Gastrocnemius medialis (tissue), 4 donors: ENCODE measurements at places on chromosomes 4 and X. TPM values are rescaled to one million over a fixed set of nuclear protein-coding genes. Genes with fewer than 3 reads are reported as not detected.

GRCh38 chr4:122674371-122674770, 53.5 kb upstream of the IL21 start:
- no peaks in the 10 kb centered on the region for H3K4me1 ChIP-seq
- H3K27me3 ChIP-seq = no peaks in the 10 kb centered on the region
- no peak overlapping the region for H3K27ac ChIP-seq
- no peak overlapping the region for H3K4me3 ChIP-seq
- DNase-seq = no peak

DNA sequence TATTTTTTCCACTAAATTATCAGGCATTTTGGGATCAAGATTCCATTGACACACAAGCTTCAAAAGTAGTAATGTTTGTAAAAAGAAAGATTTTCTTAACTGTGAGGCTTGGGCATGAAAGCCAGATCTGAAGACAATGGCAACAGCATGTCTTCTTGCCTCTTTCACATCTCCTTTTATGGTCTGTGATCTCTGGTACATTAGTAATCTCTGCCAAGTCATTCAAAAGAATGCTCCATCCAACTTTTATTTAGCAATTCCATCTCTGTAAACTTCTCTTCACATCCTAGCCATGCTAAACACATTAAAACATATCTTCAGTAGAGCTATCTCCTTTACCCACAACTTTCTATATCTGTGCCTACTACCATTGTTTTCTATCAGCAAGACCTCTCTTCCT, 465.4 kb downstream of the FAT4 start:
- no peak overlapping the region for H3K27ac ChIP-seq
- H3K4me3 ChIP-seq = no peak overlapping the region
- no peaks in the 10 kb centered on the region for H3K27me3 ChIP-seq
- DNase-seq = no peak
- H3K36me3 ChIP-seq = no peaks in the 10 kb centered on the region

DNA sequence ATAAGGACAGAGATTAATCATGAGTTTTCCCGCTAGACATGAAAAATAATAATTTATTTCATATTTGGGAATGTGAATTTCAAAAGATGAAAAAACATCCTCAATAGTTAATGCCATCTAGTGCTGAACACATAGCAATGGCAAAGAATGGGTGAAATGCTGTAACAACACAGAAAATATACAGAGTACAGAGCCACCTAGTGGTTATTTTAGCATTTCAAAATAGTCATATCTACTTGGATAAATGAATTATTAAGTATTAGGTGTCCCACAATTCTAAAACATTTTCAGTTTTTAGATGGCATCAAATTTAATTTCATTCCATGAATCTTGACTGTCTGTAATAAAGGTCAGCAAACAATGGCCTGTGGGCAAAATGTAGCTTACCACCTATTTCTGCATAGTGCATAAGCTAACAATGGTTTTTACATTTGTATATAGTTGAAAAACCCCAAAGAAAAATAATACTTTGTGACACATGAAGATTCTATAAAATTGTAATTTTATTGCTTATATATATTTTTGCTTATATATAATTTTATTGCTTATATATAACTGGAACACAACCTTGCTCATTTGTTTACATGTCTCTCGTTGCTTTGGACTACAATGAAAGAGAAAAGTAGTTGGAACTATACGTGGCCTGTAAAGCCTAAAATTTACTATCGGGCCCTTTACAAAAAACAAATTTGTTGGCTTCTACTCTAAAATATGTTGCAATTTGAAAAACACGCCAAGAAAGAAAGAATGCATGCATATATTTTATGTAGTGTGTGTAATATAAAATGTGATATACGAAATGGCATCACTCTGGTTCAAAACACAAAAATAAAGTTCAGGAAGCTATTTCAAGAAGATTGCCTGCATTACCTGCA, 99.1 kb upstream of the FAM47C start:
- no peaks in the 10 kb centered on the region for H3K4me1 ChIP-seq
- H3K27ac ChIP-seq = no peak overlapping the region
- no peaks in the 10 kb centered on the region for H3K36me3 ChIP-seq
- no peaks in the 10 kb centered on the region for H3K27me3 ChIP-seq
- H3K4me3 ChIP-seq = no peak overlapping the region

GRCh38 chrX:118251271-118251670, 94.6 kb upstream of the WDR44 start:
- H3K4me3 ChIP-seq = no peak overlapping the region
- H3K36me3 ChIP-seq = no peaks in the 10 kb centered on the region
- H3K4me1 ChIP-seq = no peaks in the 10 kb centered on the region
- H3K27ac ChIP-seq = no peak overlapping the region
- DNase-seq = no peak

DNA sequence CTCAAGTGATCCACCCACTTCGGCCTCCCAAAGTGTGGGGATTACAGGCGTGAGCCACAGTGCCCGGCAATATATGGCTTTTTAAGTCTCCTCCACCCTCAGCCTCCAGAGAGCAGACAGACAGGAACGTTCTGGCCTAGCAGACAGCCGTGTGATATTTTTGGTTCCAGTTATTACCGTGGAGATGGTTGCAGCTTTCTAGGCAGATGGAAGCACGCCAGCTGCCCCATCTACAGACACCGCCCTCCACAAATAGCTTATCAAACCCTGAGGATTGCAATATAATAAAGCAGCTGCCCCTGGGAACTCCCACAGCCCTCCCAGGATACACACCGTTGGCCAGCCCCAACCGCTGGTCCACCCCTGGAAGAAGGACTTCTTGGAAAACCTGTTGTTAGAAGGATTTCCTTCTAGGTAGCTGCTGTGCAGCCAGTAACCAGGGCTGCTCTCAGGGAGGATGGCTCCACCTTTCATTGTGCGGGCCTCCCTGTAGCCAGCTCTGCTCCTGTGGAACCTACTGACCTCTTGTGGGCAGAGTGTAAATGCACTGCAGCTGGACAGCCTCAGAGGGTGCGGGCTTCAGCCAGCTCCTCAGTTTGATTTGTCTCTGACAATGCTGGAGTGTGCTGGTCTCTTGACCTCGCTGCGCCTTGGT, 44.0 kb downstream of the SLC25A5 start:
- H3K27ac ChIP-seq = no peak overlapping the region
- no peaks in the 10 kb centered on the region for H3K4me1 ChIP-seq
- no peak overlapping the region for H3K4me3 ChIP-seq
- H3K27me3 ChIP-seq = no peaks in the 10 kb centered on the region

- H3K4me3 ChIP-seq = peak overlapping the region; percentile 60
- no peaks in the 10 kb centered on the region for H3K36me3 ChIP-seq
- DNase-seq = no peak
- H3K4me1 ChIP-seq = no peaks in the 10 kb centered on the region
- H3K27ac ChIP-seq = peak overlapping the region; percentile 70
- H3K27me3 ChIP-seq = no peaks in the 10 kb centered on the region
Measured at GRCh38 chr4:102430461-102430910, 70.7 kb upstream of the NFKB1 start.

GRCh38 chrX:107448998-107449835, at the start of gene FRMPD3:
Gene FRMPD3, plus strand, starts transcription at chrX:107449652. Its CDS starts 76,937 bp downstream, at chrX:107526589.
- H3K27me3 ChIP-seq = peaks cover 40% of the 10 kb centered on the region
- H3K4me1 ChIP-seq = no peaks in the 10 kb centered on the region
- no peak within 1 kb of the TSS for H3K27ac ChIP-seq
- H3K36me3 ChIP-seq = no peaks in the 10 kb centered on the region
- H3K4me3 ChIP-seq = peak within 1 kb of the TSS; percentile 36
- DNase-seq = no peak

DNA sequence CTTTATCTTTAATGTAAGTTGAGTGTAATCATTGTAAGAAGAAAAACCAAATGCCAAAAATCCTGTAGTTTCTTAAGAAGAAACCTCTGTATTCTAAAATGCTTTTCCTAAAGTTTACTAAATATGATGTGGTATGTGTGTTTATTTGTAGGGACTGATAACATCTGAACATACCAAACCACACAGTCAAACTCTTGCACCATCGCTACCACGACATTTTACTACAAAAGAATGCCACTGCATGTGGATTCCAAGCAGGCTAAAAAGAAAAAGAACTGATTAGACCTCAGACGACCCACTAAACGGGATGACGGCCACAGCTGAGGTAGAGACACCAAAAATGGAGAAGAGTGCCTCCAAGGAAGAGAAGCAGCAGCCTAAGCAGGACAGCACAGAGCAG, 46.1 kb downstream of the LAS1L start:
- no peak overlapping the region for H3K27ac ChIP-seq
- H3K36me3 ChIP-seq = no peaks in the 10 kb centered on the region
- DNase-seq = no peak
- no peak overlapping the region for H3K4me3 ChIP-seq
- no peaks in the 10 kb centered on the region for H3K4me1 ChIP-seq
- H3K27me3 ChIP-seq = no peaks in the 10 kb centered on the region

DNA sequence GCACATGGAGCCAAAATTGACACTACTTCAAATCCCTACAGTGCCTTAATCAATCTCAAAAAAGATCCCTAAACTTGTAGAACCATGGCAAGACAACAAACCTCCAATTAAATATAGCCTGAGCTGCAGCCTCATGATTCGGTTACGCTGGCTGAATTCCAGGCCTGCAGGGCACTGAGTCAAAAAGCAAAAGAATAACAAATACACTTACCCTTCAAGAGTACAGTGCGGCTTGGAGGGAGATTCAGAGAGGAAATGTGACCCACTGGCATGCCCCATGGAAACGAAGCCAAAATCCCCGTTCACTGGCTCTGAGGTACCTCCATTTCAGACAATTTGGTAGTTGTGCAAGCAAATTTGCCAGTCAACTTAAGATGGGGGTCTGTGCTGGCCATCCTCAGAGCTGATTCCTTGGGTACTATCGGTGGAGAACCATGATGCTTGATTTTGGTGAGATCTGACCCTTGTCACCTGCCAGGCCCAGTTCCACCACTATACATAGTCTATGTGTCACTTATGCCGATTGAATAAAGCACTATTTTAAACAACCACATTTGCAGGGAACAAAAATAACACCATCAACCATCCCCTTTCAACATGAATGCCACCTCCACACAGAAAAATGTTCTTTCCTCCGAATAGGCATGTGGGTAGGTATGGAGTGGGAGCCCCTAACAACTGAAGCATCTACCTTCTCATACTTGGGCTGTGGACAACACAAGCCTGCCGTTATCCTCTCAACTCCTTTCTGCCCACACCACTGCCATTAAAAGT, 2.1 kb downstream of the C4orf54 start:
- no peaks in the 10 kb centered on the region for H3K27me3 ChIP-seq
- H3K36me3 ChIP-seq = no peaks in the 10 kb centered on the region
- H3K4me1 ChIP-seq = peaks cover 47% of the 10 kb centered on the region
- peak overlapping the region; percentile 94 for H3K27ac ChIP-seq
- peak; percentile 80 for DNase-seq
- H3K4me3 ChIP-seq = peak overlapping the region; percentile 75

DNA sequence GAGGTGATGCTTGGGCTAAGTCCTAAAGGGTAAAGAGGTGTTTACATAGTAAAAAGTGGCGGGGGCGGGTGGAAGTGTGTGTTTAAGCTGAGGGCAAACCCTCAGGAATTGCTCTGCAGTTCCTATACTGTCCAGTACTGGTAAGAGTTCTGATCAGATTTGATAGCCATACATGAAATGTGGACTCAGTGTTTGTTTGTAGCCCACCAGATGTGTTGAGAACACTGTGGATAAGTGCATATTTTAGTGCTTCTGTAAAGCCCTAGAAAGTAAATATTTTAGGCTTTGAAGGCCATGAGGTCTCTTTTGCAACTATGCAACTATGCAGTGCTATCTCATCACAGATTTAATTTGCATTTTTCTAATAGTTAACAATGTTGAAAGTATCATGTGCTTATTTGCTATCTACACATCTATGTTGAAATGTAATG, 80.7 kb upstream of the EOLA2 start:
- no peak overlapping the region for H3K4me3 ChIP-seq
- no peak overlapping the region for H3K27ac ChIP-seq

GRCh38 chr4:127843704-127844600, 36.7 kb upstream of the PLK4 start:
- H3K36me3 ChIP-seq = no peaks in the 10 kb centered on the region
- H3K4me3 ChIP-seq = no peak overlapping the region
- H3K27ac ChIP-seq = no peak overlapping the region
- H3K4me1 ChIP-seq = no peaks in the 10 kb centered on the region
- H3K27me3 ChIP-seq = no peaks in the 10 kb centered on the region

GRCh38 chr4:159508917-159509500, 406.1 kb downstream of the RAPGEF2 start:
- DNase-seq = no peak
- H3K27ac ChIP-seq = no peak overlapping the region
- H3K27me3 ChIP-seq = peaks cover 7% of the 10 kb centered on the region
- H3K4me3 ChIP-seq = no peak overlapping the region
- no peaks in the 10 kb centered on the region for H3K4me1 ChIP-seq

GRCh38 chr4:156948738-156949137, 22.9 kb downstream of the PDGFC start:
- no peak for DNase-seq
- no peaks in the 10 kb centered on the region for H3K36me3 ChIP-seq
- peaks cover 55% of the 10 kb centered on the region for H3K4me1 ChIP-seq

DNA sequence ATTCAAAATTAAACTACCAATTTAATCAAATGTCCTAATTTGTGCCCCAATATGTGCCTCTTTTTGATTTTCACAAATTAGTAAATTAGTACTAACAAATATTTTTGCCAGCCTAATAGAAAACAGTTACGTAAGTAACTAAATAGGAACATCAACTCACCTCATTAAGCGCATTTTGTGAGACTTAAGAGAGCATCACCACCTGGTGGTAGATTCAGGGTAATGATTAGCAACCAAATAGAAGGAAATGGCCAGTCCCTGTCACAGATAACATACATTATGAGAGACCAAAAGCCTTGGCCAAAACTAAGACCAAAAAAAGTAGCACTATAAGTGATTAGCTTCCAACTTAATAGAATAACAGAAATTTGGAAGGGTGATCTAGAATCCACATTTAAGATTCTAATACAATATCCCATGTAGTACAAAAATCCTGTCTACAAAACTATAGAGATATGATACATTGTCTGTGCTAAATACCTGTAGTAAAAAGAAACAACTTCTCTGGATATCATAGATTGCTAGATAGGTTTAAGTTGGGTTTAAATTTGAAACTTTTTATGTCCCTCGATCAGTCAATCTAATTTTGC, 46.7 kb downstream of the C4orf46 start:
- no peaks in the 10 kb centered on the region for H3K36me3 ChIP-seq
- H3K27ac ChIP-seq = peak overlapping the region; percentile 55
- DNase-seq = peak; percentile 3
- H3K4me1 ChIP-seq = peaks cover 21% of the 10 kb centered on the region

- H3K27ac ChIP-seq = no peak overlapping the region
- no peaks in the 10 kb centered on the region for H3K4me1 ChIP-seq
- DNase-seq = no peak
Measured at GRCh38 chr4:85482010-85482738, 7.2 kb downstream of the ARHGAP24 start.

- no peak overlapping the region for H3K4me3 ChIP-seq
- H3K27me3 ChIP-seq = no peaks in the 10 kb centered on the region
- H3K36me3 ChIP-seq = no peaks in the 10 kb centered on the region
- H3K27ac ChIP-seq = no peak overlapping the region
- peaks cover 50% of the 10 kb centered on the region for H3K4me1 ChIP-seq
- no peak for DNase-seq
Measured at GRCh38 chrX:21744060-21744459, 13.9 kb downstream of the SMPX start.

Gene SYTL5
- not detected for total RNA-seq

Gene TLL1
- total RNA-seq = 0.98 TPM

Gene HEPH
- 0.80 TPM for total RNA-seq

Gene CENPVL1
- total RNA-seq = not detected

Gene S100G
- not detected for total RNA-seq
